ENCODE measurements at places on chromosomes 4 and X.

GRCh38 chrX:31258166-31258565, 186.3 kb upstream of the FTHL17 start:
- H3K4me3 ChIP-seq, result no peak overlapping the region
- peaks cover 11% of the 10 kb centered on the region for H3K36me3 ChIP-seq
- no peak for DNase-seq
- H3K4me1 ChIP-seq, result peaks cover 3% of the 10 kb centered on the region
- no peak overlapping the region for H3K27ac ChIP-seq
- H3K27me3 ChIP-seq, result peaks cover 5% of the 10 kb centered on the region

GRCh38 chr4:73520821-73521220, 39.3 kb downstream of the AFM start:
- H3K27me3 ChIP-seq, result no peaks in the 10 kb centered on the region
- no peak overlapping the region for H3K27ac ChIP-seq

- peaks cover 5% of the 10 kb centered on the region for H3K27me3 ChIP-seq
- H3K27ac ChIP-seq, result no peak overlapping the region
- H3K4me1 ChIP-seq, result peaks cover 34% of the 10 kb centered on the region
- H3K4me3 ChIP-seq, result peak overlapping the region; percentile 12
- no peaks in the 10 kb centered on the region for H3K36me3 ChIP-seq
- DNase-seq, result no peak
These were observed 248.1 kb downstream of the C4orf33 start for GRCh38 chr4:129344058-129344457.

DNA sequence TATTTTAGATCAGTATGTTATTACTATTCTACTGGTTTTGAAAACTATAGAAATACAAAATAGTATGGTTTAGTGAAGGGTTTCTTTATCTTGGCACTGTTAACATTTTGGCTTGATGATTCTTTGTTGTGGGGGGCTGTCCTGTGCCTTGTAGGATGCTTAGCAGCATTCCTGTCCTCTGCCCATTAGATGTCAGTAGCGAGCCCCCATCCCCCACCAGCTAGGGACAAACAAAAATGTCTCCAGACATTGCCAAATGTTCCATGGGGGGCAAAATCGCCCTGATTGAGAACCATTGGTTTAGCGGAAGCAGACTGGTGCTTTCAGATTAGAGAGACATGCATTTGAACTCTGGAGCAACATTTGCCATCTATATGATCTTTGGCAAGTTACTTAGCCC, 23.3 kb downstream of the SPARCL1 start:
- peaks cover 5% of the 10 kb centered on the region for H3K4me1 ChIP-seq
- H3K36me3 ChIP-seq, result no peaks in the 10 kb centered on the region
- no peak for DNase-seq
- no peaks in the 10 kb centered on the region for H3K27me3 ChIP-seq
- H3K4me3 ChIP-seq, result no peak overlapping the region

GRCh38 chrX:152206426-152206825, 68.0 kb upstream of the MAGEA10 start:
- no peaks in the 10 kb centered on the region for H3K4me1 ChIP-seq
- no peaks in the 10 kb centered on the region for H3K36me3 ChIP-seq
- no peak overlapping the region for H3K4me3 ChIP-seq
- no peak for DNase-seq

DNA sequence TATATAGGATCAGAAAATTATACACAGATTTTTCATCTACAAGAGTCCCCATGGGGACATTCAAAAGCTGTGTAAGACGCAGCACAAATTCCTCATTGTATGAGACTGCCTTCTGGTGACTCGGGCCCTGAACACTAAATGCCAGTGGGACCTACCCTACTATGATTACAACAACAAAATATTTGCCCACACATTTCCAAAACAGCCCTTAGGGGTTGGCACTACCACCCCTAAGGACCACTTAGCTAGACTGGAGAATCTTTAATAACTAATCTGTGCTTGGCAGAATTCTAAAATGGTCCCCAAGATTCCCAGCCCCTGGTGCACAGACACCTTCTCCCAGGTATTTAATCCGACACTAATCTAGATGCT, 29.1 kb downstream of the UCHL1 start:
- no peak for DNase-seq
- peaks cover 22% of the 10 kb centered on the region for H3K4me1 ChIP-seq
- peaks cover 4% of the 10 kb centered on the region for H3K36me3 ChIP-seq
- H3K4me3 ChIP-seq, result no peak overlapping the region
- no peak overlapping the region for H3K27ac ChIP-seq
- no peaks in the 10 kb centered on the region for H3K27me3 ChIP-seq

GRCh38 chrX:67574696-67575095, 30.9 kb downstream of the AR start:
- no peaks in the 10 kb centered on the region for H3K4me1 ChIP-seq
- DNase-seq, result no peak
- no peaks in the 10 kb centered on the region for H3K36me3 ChIP-seq
- H3K27ac ChIP-seq, result no peak overlapping the region

DNA sequence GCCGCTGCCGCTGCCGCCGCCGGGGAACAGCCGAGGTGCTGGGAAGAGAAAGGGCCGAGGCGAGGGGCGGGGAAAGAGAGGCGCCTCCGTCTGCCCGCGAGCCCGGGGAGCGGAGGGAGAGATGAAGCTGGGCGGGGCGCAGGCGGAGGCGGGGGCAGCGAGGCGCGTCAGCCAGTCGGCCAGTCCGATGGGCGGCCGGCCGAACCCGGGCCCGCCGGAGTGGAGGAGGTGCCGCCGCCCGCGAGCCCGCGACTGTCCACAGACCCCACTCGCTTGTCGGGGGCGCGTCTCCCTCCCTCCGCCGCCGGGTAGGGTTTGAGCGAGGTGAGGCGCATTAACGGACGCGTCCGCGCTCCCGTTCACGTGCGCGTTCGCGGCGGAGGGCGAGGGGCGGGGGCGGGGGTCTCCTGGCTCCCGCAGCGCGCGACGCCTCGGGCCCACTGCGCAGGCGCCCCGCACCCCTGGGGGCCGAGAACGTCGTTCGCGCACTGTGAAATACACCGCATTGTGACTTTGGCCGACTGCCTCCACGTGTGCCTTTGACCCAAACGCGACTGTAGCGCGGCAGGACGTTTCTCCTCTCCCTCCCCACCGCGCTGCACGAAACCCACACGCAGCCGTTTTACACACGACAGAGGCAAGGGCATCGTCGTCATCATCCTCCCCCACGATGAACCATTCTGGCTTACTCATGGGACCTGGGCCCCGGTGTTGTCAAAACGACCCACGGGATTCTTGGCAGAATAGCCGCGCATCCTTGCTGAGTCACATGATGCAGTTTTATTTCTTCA, at the start of gene NUDT11:
TSS of gene NUDT11 (minus strand) at position 92 of the 791 bp plus-strand sequence. CDS start 148 bp downstream, outside the sequence.
- H3K36me3 ChIP-seq, result no peaks in the 10 kb centered on the region
- peak within 1 kb of the TSS; percentile 91 for H3K4me3 ChIP-seq
- H3K27me3 ChIP-seq, result peaks cover 7% of the 10 kb centered on the region

GRCh38 chr4:4284827-4285618, 4.9 kb downstream of the LYAR start:
- no peak for DNase-seq
- peaks cover 21% of the 10 kb centered on the region for H3K36me3 ChIP-seq
- no peaks in the 10 kb centered on the region for H3K27me3 ChIP-seq
- peaks cover 15% of the 10 kb centered on the region for H3K4me1 ChIP-seq
- H3K4me3 ChIP-seq, result no peak overlapping the region

All from type B pancreatic cell (in vitro differentiated cells).